ENCODE measurements at places on chromosomes 7 and 10.
A peak's percentile ranks its signal among the peaks of the same experiment; 100 is the strongest.

- DNase-seq, result no peak
Observed at GRCh38 chr7:98877692-98878364, 504 bp upstream of the TRRAP start.

DNA sequence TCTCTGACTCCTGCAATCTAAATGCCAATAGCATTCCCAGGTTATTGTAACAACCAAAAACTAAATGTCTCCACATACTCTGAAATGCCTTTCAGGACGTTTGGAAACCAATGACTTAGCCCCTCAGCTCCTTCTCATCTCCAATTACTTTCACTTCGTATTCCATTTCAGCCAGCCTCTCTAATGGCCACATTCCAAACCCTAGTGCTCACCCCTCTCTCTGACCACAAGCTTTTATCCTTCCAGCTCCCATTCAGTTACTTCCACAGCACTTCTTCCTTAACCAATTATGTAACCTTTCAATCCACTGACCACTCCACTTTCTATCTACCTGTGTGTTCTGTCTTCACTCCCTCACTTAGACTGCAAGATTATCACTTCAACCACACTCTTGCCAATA, 4.3 kb downstream of the NOC3L start:
- DNase-seq, result no peak

DNA sequence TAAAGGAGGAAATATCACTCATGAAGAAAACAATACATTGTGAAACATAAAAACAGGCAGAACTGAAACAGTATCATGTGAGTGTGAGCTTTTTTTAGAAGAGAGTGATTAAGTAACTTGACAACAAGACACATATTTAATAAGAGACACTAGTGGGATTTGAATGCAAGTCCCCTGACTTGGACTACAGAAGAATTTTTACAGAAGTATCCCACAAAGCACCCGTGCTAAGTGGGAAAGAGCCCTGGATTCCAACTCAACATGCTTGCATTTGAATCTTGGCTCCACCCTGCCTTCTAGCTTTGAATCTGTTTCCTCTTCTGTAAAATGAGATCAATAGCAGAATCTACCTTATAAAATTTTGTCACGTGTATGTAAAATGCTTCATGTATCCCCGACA, 166.2 kb downstream of the ZNF365 start:
- no peak for DNase-seq

- no peak for DNase-seq
Observed at GRCh38 chr10:80515511-80515910, 22.2 kb upstream of the SH2D4B start.

- no peak for DNase-seq
Observed at GRCh38 chr7:37536706-37537105, 88.0 kb upstream of the ELMO1 start.

DNA sequence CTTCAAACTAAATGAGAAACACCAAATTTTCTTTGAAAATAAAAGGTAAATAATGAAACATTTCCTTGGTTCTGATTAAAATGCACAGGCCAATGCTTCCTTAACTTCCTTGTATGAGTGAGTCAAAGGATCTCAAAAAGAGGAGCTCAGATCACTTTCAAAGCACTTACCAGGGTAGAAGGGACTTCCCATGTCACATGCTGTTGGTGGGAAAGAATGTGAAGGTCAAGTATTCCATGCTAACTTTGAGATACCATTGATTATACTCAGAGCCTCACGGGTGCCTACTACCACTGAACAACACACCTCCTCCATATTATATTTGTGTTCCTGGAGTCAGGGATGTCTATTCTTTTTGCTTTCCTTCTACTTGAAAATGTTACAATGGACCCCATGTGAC, 233.5 kb upstream of the KIAA1217 start:
- no peak for DNase-seq

- no peak for DNase-seq
Observed at GRCh38 chr7:23067271-23067670, 38.3 kb upstream of the KLHL7 start.

DNA sequence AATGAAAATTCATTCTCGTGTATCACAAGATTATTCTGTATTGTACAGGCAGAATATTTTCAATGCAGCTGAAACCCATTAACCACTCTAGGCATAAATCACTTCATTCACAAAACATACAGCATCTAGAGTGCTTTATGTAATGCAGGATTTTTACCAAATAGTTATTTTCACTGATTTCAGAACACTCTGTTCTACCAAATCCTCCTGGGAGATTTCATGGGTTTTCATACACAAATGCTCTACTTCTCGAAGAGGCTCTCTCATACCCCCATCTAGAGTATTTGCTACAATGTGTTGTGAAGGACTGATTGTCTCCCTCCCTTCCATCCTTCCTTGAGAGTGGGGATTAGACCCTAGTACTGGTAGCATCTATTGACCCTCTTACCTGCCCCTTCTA, 209.2 kb upstream of the LRRN3 start:
- no peak for DNase-seq

GRCh38 chr10:95880704-95881103, 27.1 kb upstream of the CC2D2B start:
- DNase-seq, result no peak

- DNase-seq, result no peak
Observed at GRCh38 chr7:2200584-2200980, 32.2 kb downstream of the MAD1L1 start.

GRCh38 chr10:62054830-62055229, 153.3 kb downstream of the ARID5B start:
- no peak for DNase-seq

- no peak for DNase-seq
Observed at GRCh38 chr7:111672901-111673300, 110.6 kb upstream of the IMMP2L start.

DNA sequence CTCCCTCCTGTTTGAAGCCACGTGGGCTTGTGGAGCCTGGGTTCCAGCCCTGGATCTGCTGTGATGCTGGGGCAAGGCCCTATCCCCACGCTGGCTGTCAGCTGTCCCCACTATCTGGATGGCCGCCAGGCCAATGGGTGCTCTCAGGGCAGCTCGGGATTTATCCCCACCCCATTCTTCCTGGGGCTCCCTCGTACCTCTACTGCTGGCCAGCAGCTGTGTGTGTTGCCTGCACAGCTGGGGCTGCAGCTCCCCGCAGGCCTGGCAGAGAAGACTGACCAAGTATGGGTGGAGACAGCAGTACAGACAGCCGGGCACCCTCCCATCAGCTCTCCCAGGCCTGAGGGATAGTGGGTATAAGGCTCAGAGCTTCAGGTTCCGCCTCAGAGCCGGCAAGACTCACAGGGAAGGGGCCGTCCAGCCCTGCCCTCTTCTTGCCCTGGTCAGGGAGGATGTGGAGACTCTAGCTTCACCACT, 13.6 kb downstream of the CLIP2 start:
- no peak for DNase-seq

DNA sequence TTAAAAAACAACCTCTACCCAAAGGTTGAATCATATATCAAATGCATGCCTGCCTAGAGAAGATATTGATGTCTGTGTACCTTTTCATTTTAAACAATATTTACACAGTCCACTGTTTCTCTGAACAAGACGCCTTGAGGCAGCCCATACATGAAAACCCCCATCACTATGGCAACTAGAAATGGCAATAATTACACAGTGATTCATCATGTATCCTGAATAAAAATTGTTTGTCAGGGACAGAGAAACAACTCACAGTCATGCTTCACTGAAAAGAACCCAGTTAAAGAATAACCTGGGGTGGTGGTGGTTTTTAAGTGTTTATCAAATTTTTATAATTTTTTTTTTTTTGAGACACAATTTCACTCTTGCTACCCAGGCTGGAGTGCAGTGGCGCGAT, 19.7 kb downstream of the DNAJC12 start:
- DNase-seq, result no peak

DNA sequence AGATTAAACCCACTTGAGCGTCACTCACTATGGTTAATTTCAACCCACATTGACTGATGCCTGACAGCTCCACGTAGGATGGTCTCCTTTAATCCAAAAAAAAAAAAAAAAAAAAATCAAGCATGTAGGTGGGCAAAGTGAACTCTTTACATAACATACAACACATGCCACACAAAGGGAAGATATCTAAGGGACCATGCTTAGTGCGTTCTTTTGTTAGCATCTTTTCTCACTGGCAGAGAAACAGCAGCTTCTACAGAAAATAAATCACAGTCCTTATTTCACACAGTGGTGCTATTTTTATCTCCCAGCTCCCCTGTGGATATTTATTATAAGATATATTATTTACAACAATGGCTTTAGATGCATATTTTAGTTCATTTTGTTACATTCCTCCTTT, 652.0 kb upstream of the CELF2 start:
- DNase-seq, result no peak

DNA sequence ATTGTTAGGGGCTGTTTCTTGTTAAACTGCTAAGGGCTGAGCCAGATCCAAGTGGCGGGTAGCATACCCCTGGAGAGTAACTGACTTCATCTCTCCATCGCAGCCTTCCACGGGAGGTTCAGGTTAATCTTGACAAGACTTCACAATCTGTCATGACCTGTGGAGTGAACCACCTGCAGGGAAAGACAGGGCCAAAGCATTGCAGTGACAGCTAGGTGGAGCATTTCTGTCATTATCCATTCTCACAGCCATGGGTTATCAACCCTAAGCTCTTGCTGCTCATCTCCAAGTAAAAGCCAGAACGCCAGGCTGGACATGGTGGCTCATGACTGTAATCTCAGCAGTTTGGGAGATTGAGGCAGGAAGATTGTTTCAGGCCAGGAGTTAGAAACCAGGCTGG, 17.2 kb downstream of the ABCC2 start:
- no peak for DNase-seq

DNA sequence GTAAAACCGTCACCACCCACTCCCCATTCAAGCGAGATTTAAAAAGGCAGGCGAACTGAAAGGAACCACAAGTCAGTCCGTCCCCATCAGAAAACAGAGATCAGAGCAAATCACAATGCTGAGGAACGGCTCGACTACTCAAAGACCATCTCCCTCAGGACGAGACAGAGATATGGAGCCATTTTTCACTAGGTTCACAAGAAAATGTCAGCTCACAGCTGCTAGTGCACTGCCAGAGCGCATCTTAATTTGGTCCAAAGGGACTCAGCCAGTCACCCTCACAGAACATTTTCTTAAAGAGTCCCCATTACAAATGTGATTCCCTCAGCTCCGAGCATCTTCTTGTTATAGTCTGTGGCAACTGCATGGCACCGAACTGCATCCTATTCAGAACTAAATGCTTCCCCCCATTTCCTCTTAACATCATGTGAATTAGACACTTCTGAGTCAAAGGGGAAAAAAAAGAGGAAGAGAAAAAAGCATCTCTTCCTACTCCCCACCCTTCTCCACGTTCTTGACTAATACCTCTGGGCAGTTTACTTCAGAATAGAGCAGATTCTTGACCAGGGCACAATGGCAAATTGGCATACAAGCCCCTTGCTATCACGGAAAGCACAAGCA, 683.9 kb downstream of the MAGI2 start:
- DNase-seq, result no peak

- no peak for DNase-seq
Observed at GRCh38 chr7:141045842-141046620, 27.8 kb upstream of the TMEM178B start.

- no peak for DNase-seq
Observed at GRCh38 chr7:134593530-134594392, 44.9 kb downstream of the AKR1B15 start.

GRCh38 chr7:47044625-47045024, 537.3 kb downstream of the TNS3 start:
- DNase-seq, result no peak

DNA sequence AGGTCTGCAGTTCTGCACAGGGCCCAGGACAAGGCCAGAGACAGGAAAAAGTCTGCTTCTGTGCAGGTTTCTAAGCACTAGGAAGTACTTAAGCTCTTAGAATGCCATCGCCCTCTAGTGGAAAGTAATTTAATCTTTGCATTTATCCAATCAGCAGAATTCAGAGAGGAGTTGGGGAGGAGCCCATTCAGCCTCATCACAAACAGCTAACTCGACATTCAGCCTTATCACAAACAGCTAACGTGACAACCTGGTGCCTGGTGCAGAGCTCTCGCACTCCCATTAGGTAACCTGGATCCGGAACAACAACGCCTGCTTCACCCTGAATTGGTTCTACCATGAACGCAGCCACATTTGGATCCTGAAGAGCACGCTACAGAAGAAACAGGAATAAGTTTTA, 15.2 kb downstream of the OAT start:
- DNase-seq, result no peak

DNA sequence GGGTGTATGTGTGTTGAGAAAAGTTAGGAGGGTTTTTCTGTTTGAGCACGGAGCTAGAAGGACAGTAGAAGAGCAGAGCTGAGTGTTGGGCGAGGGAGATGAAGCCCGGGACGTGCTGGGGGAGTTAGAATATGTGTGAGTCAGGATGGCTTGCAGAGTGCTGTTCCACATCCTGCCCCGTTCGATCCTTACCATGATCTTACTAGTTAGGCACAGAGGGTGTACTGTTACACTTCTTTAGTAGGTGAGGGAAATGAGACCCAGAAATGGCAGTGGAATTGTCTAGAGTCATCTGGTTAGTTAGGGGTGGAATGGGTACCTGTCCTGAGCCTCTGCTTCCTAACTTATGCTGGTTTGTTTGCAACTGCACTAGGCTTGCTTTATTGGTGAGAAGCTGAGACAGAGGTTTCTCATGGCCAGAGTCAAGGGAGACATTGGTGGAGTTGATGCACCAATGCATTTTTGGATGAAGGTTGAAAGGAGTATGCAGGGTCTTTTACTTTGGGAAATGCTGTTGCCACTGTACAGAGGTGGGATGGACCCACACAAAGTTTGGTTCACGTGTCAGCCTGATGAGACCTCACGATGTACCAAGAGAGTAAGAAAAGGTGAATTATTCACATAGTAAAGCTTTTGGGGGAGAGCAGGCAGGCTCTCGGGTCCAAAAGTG, 42.4 kb downstream of the CCNY start:
- DNase-seq, result no peak

GRCh38 chr7:13279854-13280435, 592.5 kb downstream of the ARL4A start:
- DNase-seq, result no peak

GRCh38 chr7:47818796-47819606, 129.3 kb downstream of the PKD1L1 start:
- peak; percentile 14 for DNase-seq

DNA sequence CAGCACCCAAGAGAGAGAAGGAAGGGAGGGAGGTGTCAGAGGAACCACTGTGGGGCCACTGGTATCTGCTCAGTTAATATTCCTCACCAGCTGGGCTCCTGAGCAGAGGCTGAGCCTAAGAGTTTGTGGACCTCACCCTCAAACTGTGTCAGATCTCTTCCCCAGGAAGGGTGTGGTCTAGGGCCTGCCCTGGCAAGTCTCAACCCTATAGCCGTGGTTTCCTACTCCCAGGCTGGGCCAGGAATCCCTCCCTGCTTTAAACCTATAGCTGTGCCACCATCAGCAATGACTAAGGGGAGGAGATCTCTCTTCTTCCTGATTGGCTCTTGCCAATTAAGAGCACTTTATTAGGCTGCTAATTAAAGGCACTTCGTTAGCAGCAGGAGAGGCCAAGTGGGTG, 29.9 kb downstream of the POLL start:
- DNase-seq, result no peak

GRCh38 chr7:2824678-2825461, 19.2 kb downstream of the GNA12 start:
- DNase-seq, result no peak

- DNase-seq, result no peak
Observed at GRCh38 chr10:118409295-118409694, 67.2 kb upstream of the FAM204A start.
